ENCODE measurements at places on chromosomes 3 and 15. TPM values are rescaled to one million over a fixed set of nuclear protein-coding genes. Genes with fewer than 3 reads are reported as not detected.

- no peak for DNase-seq
Observed at GRCh38 chr15:100718075-100718980, 115.9 kb downstream of the ASB7 start.

DNA sequence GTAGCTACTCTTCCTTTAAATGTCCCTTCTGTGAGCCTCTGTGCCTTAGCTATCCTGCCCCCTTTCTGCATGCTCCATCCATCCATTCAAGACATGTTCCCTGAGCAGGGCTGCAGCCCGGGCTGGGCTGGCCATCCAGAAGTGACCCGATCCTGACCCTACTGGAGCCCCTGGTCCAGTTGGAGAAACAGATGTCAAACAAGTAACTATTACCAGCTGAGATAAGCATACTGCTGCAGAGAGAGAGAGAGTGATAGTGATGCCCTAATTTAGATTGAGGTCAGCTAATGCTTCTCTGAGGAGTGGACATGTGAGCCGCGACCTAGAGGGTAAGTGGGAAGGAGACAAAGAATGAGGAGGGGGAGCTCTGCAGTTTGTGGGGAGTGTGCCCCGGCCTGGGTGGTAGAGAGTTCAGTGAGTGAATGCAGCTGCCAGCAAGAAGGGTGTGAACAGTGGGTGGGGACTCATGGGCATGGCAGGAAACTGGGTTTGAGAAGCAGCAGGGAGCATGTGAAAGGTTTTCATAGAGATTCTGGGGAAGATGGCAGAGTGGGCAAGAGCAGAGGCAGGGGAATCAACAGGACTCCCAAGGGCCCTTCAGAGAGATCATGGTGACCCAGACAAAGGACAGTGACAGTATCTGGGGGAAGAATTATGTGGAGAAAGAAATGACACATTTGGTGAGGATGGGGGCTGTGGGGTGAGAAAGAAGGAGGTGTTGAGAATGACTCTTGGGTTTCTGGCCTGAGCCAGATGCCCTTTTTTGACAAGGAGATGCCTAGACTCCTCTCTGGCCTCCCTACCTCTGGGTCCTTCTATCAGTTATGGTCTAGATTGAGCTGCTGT lies 44.9 kb downstream of the CHCHD6 start:
- DNase-seq, result no peak

GRCh38 chr3:123469323-123469995 lies 20.6 kb upstream of the ADCY5 start:
- DNase-seq, result no peak

- no peak for DNase-seq
Observed at GRCh38 chr15:31469786-31470525, 143.3 kb downstream of the KLF13 start.

DNA sequence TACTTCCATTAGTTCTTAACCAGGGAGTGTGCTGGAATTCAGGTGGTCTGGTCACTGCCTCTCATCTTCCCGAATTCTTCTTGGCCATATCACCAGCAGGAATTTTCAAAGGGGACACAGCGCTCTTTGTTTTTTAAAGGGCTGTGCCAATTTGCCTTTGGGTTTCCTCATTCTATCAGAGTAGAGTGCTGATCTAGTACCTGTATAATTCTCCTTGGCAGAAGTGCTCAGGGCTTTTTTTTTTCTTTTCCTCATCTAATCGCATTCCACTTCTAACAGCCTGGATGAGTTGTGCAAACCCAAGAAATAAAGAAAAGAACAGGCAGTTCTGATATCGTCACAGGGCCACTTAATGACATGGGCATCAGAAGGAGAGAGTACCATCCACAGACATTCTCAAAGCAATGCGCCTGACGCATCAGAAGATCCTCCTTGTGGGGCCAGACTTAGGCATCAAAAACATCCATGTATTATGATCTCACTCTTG lies 121.0 kb downstream of the ASB7 start:
- no peak for DNase-seq

- no peak for DNase-seq
Observed at GRCh38 chr15:73357999-73358665, 10.6 kb downstream of the HCN4 start.

DNA sequence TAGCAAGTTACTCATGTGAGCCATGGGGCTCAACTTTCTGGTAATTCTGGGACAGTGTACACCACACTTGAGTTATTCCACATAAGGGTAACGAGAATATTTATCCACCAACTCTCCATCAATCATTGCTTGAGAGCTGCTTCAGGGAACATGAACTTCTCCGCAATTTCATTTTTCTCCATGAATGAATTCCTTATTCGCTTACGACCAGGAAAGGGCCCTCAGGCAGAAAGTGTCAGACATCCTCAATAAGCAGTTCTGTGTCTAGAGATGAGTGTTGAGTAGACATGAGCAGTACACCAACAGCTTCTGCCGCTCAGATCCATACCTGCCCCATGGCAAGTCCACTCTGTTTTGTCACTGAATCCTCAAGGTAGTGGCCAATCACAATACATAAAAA lies 24.8 kb upstream of the IQCF2 start:
- DNase-seq, result no peak

DNA sequence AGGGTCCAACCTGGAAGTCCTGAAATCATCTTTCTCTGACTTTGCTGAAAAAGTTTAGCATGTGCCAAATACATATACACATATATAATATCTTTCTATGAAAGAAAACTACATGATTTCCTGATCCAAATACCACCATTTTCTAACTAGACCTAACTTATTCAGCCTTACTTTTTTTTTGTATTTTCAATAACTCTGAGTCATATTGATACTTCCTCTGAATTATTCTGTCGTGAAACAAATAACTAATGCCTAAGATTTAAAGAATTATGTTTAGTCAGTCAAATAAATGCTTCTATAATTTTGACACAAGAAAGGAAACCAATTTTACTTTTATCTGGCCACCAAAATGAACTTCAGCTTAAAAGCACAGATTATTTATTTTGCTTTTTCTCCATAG lies 760.2 kb upstream of the GBE1 start:
- DNase-seq, result no peak

GRCh38 chr15:62928242-62928999 lies 114.1 kb upstream of the TPM1 start:
- DNase-seq, result no peak

DNA sequence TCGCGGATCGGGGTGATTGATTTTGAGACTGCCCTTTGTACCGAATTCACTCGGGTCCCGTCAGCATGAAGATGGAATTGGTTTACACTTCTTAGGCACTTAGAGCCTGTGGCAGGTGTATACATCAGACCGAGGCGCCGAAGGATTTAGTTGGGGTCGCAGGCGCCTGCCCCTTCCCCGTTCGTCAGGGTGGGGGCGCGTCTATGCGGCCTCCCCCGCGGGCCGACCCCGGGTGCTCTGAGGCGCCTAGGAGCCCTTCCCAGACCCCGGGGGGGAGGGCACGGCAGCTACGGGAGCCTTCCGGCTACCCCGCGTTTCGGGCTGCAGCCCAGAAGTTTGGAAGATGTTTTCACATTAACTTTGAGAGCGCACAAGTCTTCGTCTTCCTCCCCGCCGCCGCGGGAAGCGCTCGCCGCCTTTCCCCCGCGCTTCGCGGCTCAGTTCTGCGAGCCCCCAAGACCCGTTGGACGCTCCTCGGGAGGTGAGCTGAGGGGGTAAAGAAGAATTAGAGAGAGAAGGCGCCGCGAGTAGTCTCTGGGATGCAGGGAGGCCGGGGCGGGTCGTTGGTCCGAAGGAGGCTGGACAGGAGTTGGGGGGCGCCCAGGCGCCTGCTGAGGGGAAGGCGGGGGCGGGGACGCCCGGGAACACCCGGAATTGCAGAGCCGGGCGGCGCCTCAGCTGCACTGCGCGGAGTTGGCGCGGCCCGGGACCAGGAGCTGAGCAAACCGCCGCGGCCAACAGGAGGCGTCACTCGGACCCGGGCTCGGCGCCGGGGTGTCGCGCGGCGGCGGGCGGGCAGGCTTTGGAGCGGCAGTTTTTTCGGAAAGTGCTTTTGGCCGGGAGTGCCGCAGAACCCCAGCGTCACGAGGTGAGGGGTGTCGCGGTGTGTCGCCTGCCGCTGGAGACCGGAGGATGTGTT lies 780 bp downstream of the TIPARP start:
- peak; percentile 58 for DNase-seq

DNA sequence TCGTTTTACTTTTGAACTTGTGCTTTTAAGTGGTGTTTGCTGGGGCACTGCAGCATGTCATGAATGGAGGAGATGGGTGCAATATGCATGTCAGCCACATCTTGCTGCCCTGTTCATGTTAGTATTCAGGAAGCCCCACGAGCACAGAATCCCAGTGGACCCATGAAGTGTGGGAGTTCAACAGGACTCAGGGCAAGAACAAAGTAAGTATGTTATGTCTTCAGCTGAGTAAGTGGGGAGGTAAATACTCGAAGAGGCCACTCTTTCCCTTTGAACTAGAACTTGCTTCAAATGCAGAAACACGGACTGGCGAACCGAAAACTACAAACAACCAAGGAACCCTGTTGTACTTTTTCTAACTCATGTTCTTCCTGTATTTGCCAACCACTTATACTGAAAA lies 23.4 kb downstream of the SOX14 start:
- no peak for DNase-seq

GRCh38 chr3:178320456-178321351 lies 215.5 kb upstream of the KCNMB2 start:
- DNase-seq, result peak; percentile 72

DNA sequence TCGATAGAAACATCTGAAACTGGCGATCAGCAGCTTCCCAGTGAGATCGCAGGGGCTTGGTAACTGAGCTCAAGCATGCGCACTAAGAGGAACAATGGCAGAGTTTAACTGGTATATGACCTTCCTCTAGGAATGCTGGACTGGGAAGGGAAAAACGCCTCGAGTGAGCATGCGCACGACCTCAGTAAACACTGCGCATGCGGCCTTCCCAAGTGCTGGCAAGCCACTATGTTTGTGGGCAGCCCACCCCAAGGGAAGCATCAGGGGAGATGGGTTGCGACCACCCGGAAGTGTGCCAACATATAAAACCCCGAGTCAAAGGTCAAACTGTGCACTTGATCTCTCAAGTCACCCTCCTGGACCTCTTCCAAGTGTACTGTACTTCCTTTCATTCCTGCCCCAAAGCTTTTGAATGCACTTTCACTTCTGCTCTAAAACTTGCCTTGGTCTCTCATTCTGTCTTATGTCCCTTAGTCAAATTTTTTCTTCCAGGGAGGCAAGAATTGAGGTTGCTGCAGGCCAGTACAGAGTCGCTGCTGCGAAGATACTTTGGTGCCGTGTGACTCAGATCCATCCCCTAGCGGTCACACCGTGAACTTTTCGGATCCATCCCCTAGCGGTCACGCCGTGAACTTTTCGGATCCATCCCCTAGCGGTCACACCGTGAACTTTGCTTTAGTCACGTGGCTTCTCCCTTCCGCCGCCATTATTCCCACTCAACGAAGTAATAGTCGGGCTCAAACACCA lies 243.3 kb downstream of the FAM43A start:
- no peak for DNase-seq

GRCh38 chr3:172354931-172355499 lies 93.2 kb downstream of the GHSR start:
- no peak for DNase-seq

- no peak for DNase-seq
Observed at GRCh38 chr3:154786724-154787123, 293.4 kb upstream of the MME start.

- DNase-seq, result no peak
Observed at GRCh38 chr3:189001559-189001958, 170.2 kb upstream of the TPRG1 start.

- DNase-seq, result no peak
Observed at GRCh38 chr3:124177071-124177470, 185.1 kb upstream of the ROPN1 start.

- DNase-seq, result no peak
Observed at GRCh38 chr3:150317469-150317868, 90.6 kb upstream of the TSC22D2 start.

- DNase-seq, result no peak
Observed at GRCh38 chr3:151085889-151086483, 522 bp downstream of the MED12L start.

DNA sequence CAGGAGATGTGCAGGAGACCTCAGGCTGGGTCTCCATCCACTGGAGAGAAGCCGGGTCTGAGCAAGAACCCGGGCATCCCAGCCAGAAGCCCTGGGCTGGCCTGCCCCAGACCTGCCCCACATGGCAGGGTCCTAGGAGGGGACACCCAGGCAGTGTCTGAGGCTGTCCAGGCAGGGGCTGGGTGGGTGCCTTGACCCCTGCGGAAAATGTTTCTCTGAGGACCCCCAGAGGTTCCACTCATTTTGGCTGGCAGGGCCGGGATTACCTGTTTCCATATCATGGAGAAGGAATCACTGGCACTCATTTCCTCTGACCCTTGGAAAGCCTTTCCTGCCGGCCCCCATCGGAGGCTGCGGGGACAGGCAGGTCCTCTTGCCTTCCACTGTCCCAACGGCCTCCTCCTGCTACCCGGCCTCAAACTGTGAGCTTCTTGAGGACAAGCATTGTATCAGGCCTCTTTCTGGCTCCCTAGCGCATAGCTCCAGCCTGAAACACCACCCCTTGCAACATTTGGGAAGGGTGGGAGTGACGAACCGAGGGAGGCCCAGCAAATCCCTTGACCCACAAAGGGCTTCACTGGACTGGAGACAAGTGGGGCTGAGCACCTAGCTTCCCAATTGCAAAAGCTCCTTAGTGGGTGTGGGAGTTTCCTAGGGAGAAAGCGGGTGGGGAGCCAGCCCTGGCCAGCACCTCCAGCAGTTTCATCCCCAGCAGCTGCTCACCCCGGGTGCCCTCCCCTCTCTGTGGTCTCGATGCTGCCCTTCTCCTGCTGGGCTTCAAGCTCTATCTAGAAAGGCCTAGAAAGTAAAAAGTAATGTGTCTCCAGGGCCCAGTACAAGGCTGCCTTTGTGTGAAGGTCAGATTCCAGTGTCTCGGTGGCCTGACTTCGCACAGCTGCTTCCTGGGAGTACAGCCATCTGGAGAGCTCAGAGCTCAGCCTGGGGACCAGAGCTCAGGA lies 29.7 kb downstream of the ACSBG1 start:
- no peak for DNase-seq

GRCh38 chr15:69930754-69931153 lies 167.0 kb downstream of the TLE3 start:
- DNase-seq, result no peak

- DNase-seq, result no peak
Observed at GRCh38 chr3:64129581-64129980, 95.7 kb downstream of the PRICKLE2 start.

DNA sequence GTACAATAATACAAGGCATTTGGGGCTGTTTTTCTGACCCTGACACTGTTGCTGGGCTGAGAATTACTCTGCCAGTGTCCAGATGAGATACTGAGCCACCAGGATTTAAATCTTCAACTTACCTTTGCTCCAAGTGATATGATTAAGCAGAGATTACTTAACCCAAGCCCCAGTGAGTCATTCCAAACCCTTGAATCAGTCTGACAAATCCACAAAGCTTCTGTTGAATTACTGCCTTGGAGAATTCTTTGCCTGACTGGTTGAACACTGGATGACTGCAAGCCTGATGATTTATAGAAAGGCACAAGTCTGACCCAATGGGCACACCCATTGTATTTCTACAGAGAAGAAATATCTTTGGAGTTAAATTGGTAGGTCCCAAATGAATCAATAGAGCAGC lies 88.2 kb upstream of the TSC22D2 start:
- no peak for DNase-seq

The CPN2 gene
- polyA plus RNA-seq, result 0.85 TPM

The SEMA3G gene
- polyA plus RNA-seq, result 29.8 TPM

The SAMD7 gene
- polyA plus RNA-seq, result not detected

The CCDC191 gene
- 27.3 TPM for polyA plus RNA-seq

The PLA2G4E gene
- polyA plus RNA-seq, result 0.03 TPM

The C3orf85 gene
- polyA plus RNA-seq, result 13.2 TPM

The STRA6 gene
- polyA plus RNA-seq, result 49.2 TPM

The FETUB gene
- polyA plus RNA-seq, result not detected

The GP5 gene
- polyA plus RNA-seq, result 0.56 TPM

The CIDEC gene
- polyA plus RNA-seq, result not detected

The RPS27L gene
- polyA plus RNA-seq, result 104 TPM

The PTPRG gene
- 76.0 TPM for polyA plus RNA-seq

Data from left renal cortex interstitium (tissue), 4 donors.